Liver (tissue), 10 donors: ENCODE measurements at places on chromosomes 11 and 22. TPM values are rescaled to one million over a fixed set of nuclear protein-coding genes. Genes with fewer than 3 reads are reported as not detected.
A peak's percentile ranks its signal among the peaks of the same experiment; 100 is the strongest.

ALDH3B1 gene
- 7.1 TPM for total RNA-seq

TSPAN32 gene
- total RNA-seq: 0.25 TPM

KCNJ1 gene
- total RNA-seq: not detected

SWAP70 gene
- 7.3 TPM for total RNA-seq

PATE2 gene
- not detected for total RNA-seq

BARX2 gene
- total RNA-seq: not detected

SYCE3 gene
- total RNA-seq: 2.2 TPM

RASSF10 gene
- total RNA-seq: 1.9 TPM

MYEOV gene
- total RNA-seq: not detected

ANO1 gene
- total RNA-seq: 7.8 TPM

MAPK8IP2 gene
- total RNA-seq: 0.17 TPM

CCS gene
- total RNA-seq: 54.7 TPM

ADORA2A gene
- total RNA-seq: 5.4 TPM

DDX25 gene
- total RNA-seq: 0.33 TPM

KRTAP5-10 gene
- total RNA-seq: 0.14 TPM

HBG1 gene
- total RNA-seq: not detected

GRCh38 chr11:1085440-1086170, 10.9 kb downstream of the MUC2 start:
- no peak for DNase-seq

- DNase-seq: peak; percentile 60
Observed at GRCh38 chr11:65169164-65169641, 830 bp upstream of the SPDYC start.

GRCh38 chr11:117754030-117754429, 43.0 kb downstream of the DSCAML1 start:
- DNase-seq: no peak

DNA sequence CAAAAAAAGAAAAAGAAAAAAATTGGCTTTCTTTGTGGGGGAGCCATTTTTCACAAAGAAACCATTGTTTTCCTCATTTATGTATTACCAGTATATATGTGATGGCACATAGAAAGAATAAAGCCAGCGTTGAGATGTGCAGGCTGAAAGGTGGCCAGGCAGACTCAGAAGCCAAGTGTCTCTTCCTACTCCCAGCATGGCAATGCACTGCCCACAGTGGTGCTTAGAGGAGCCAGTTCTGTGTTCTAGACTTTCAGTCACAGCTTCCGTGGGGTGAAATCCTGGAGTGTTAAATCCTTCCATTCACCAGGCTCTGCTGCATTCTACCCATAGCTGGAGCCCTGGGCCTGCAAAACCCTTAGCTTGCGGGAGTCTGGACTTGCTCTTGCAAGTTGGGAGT, 18.9 kb downstream of the SNAP29 start:
- DNase-seq: no peak

DNA sequence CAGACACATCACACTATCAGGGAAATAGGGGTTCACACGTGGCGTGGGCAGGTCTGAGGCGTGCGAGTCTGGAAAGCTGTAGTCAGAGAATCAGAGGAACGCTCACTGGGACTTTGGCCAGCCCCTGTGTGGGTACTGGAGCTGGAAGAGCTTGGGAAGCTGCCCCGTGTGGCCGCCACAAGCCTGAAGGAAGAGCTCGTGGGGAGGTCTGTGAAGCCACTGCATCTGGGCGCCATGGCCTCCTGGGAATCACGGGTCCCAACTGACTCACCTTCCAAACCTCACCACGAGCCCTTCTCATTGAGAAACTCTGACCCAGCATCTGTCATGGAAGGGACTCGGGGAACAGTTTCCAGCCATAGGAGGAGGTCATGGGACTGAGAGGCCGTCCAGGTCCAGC, 5.9 kb upstream of the MRGPRF start:
- DNase-seq: no peak

- DNase-seq: no peak
Observed at GRCh38 chr22:43109921-43110443, 568 bp upstream of the BIK start.

- DNase-seq: no peak
Observed at GRCh38 chr11:75425422-75425821, 7.6 kb downstream of the KLHL35 start.

DNA sequence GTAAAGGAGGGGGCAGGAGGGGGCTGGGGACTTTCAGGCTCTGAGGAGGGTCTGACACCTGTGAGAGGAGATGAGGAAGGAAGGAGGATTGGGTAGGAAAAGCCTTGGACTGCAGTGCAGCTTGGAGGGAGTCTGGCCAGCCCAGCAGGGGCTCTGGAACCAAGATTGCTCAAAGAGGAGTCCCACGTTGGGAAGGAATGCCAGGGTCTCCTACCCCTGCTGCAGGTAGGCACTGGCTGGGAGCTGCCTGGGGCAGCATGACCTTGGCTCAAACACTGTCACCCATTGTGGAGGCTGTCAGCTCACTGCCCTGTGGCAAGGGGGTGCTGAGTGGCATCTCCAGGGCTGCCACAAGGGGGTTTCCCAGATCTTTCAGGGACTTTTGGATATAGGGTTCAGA, 94.5 kb downstream of the RPS6KA4 start:
- no peak for DNase-seq

GRCh38 chr22:41324821-41325528, 23.6 kb downstream of the ZC3H7B start:
- no peak for DNase-seq

GRCh38 chr11:65210748-65211147, 29.0 kb downstream of the CAPN1 start:
- DNase-seq: no peak

DNA sequence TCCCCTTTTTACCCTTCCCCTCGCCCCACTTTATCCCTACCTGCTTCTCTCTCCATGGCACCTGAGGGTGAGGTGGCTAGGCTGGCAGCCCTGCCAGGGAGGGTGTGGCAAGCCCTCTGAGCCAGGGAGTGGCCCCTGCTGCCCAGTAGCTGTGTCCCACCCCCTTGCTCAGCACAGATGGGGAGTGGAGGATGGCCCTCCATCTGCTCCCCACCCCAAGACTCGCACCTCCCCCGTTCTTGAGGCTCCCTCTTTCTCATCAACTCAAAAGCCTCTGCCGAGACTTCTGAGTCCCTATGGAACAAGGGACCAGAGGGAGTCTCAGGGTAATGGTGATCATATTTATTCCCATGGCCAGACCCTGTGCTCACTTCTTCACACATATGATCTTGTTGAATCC, 1.7 kb downstream of the TMEM151A start:
- no peak for DNase-seq

DNA sequence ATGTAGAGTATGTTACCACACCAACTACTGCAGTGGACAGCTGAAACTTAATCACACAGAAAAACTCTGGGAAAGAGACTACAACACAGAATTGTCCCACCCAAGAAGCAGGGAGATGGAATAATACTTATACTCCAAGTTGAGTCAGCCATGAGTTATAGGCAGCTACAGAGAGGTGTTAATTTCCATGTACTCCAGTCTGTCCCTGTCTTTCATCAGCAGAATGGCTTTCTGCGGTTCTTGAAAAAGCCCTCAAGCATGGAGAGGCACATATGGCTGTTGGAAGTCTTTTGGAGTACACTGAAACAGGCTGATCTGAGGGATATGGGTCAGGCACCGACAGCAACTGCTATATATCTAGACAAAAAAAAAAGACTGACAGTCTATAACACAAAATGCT, 219.5 kb downstream of the DLG2 start:
- no peak for DNase-seq

DNA sequence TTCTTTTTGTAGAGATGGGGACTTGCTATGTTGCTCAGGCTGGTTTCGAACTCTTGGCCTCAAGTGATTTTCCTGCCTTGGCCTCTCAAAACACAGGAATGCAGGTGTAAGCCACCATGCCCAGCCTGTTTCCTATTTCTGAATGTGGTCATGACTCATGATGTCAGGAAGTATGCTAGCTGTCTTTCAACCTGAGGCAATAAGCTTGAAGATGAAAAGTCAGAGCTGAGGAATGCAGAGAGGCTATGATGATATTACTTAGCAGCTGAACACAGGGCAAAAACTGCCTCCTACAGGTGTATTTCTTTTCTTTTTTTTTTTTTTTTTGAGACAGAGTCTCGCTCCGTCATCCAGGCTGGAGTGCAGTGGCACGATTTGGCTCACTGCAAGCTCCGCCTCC, 9.0 kb upstream of the NUCB2 start:
- no peak for DNase-seq

- no peak for DNase-seq
Observed at GRCh38 chr11:128530118-128531074, 57.0 kb downstream of the ETS1 start.

- DNase-seq: peak; percentile 35
Observed at GRCh38 chr22:39317775-39318506, 1.5 kb downstream of the RPL3 start.

DNA sequence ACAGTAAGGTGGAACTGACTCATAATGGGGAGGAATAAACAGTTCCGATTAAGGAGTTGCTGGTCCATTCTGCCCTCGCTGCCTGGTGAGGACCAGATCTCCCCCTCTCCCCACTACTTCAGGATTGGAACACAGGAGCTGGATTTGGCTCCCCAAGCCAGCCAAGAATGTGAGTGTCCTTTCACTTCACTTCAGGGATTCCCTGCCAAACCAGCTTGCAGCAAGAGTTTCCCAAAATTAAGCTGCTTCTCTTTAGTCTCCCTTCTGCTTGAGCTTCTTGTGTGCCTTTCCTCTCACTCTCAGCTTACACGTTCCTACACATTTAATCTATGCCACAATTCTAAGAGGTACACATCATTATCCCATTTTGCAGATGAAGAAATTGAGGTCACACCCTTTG, 234.1 kb downstream of the BUD13 start:
- no peak for DNase-seq

- no peak for DNase-seq
Observed at GRCh38 chr22:49010070-49010863, 817.4 kb downstream of the BRD1 start.

GRCh38 chr22:22429369-22430108, 79.0 kb downstream of the ZNF280B start:
- no peak for DNase-seq

GRCh38 chr11:105937331-105937730, 84.7 kb downstream of the MSANTD4 start:
- no peak for DNase-seq

DNA sequence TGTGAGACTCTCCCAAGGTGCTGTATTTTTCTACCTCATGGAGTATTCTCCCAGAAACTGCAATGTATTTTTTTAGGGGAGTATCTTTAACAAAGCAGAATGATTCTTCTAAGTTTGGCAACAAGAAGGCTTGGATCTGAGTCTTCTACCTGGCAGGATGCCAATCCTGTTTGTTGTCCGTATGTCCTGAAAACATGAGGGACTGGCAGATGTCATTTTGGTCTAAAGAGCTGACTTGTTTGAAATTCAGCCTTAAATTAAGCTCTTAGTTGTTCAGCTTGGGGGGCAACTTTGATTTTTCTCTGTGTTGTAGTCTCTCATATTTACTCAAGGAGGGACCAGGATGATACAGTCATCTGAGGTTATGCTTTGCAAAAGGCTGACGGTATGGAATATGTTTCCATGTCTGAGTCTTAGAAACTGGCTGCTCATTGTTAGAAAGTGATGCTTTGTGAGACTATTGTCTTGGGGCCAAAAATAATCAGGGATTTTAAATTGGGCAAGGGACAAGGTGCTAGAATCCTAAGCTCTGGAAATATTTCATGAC, 9.3 kb downstream of the MRPL16 start:
- DNase-seq: no peak

- no peak for DNase-seq
Observed at GRCh38 chr11:76824083-76824939, 36.4 kb upstream of the ACER3 start.

DNA sequence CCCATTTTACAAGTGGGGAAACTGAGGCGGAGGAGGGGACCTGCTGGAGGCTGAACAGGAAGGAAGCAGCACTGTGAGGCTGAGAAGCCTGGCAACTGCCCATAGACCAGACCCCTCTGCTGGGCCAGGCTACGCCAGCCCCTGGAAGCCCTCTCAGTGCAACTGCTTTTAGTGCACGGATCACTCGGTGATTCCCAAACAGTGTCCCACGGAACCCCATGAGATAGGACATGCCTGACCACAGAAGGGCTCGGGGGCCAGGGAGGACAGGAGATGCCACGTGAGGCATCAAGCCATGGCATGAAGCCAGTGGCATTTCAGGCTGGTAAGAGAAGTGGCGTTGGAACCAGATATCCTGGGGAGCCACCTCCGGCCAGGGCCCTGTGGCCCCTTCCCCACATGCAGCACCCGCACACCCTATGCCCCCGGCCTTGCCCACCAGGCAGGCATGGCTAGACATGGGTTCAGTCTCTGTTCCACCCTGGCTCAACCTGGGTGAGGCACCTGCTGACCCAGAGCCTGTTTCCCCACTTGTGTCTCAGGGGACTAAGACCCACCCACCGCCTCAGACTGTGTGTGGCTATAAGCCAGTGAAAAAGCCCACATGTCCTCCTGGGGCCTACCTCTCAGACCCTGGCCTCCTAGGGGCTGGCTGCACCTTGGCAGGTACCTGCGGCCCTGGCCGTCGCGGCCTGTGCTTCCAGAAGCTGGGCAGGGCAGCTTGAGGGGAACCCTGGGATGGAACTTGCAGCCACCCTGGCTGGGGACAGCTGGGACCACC, 84.1 kb downstream of the WNT7B start:
- DNase-seq: no peak

GRCh38 chr11:45982656-45983470, 60.4 kb downstream of the LARGE2 start:
- DNase-seq: no peak

- DNase-seq: no peak
Observed at GRCh38 chr22:41862160-41862529, 29.2 kb downstream of the SREBF2 start.

DNA sequence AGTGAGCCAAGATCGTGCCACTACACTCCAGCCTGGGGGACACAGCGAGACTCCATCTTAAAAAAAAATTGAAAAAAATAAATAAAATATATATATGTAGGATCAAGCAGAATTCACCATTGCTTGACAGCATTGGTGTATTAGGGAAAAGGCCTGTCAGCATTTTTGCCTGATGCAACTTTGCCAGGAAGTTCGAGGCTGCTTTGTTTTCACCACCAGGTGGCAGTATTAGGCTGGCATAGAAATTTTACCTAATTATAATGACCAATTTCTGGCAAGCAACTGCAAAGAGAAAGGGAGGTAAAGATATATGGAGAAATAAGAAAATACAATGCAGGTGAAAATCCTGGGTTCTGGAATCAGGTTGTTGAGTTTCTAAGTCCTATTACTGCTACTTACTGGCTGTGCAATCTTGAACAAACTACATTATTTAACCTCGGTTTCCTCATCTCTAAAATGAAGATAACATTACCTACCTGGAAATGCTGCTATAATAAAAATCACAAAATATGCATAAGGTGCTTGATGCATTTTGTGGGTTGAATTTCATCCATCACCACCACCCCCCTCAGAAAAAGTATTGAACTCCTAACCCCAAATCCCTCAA, 24.7 kb downstream of the LAYN start:
- DNase-seq: peak; percentile 67

DNA sequence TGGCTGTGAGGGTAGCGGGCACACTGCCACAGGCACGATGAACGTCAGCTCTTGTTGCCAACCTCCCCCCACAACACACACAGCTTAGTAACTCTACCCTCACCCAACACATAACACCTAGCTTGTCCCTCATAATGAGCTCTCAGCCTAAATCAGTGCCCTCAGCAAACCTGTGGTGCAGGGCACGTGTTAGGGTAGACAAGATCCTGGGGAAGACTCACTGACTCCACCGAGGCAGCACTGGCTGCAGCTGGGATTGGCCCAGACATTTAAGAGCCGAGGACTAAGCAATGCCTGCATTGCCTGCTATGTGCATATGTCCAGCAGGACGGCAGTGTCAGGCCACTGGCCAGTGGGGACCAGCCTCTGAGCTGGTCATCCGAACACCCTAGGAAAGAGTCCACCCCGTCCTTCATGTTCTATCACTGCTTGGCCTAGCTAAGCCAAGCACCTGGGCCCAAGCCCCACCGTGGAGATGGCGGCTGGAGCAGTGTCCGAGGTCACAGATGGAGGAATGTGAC, 32.9 kb upstream of the TRIM29 start:
- DNase-seq: peak; percentile 31
